ENCODE measurements at places on chromosomes 5 and 9.

DNA sequence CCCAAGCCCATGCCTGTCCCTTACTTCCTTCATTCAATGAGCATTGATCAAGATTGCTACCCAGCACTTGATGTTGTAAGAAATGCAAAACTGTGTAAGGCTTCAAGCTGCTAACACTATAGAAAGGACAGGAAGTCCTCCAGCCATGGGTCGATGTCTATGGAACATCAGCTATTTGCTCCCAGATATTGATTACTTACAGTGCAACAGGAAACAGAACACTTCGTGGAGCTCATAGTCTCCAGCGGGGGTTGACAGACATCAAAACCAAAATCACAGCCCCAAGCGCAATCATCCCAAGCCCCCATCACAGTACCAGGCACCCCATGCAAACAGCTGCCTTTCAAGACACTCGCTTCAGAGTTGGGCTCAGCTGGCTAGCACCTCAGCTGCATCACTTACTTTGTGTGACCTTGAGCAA is 26.8 kb upstream of the DUSP1 start:
- DNase-seq: no peak

- DNase-seq: no peak
Observed at GRCh38 chr5:150073086-150073625, 13.2 kb downstream of the CSF1R start.

DNA sequence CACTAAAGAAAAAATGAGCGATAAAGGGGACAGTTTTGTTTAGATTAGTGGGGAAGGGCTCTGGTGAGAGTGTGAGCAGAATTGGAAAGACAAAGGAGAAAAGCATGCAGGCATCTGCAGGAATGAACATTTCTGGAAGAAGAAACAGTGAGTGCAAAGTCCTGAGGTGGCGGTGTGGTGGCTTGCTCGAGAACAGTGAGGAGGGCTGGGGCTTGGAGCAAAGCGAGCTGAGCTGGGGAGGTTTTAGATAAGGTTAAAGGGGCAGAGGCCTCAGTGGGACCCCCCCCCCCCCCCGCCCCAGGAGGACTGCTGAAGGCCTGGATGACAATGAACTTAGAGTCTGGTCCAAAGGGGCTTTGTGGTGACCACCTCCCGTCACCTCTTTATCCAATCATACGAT is 202.7 kb upstream of the MVB12B start:
- no peak for DNase-seq

DNA sequence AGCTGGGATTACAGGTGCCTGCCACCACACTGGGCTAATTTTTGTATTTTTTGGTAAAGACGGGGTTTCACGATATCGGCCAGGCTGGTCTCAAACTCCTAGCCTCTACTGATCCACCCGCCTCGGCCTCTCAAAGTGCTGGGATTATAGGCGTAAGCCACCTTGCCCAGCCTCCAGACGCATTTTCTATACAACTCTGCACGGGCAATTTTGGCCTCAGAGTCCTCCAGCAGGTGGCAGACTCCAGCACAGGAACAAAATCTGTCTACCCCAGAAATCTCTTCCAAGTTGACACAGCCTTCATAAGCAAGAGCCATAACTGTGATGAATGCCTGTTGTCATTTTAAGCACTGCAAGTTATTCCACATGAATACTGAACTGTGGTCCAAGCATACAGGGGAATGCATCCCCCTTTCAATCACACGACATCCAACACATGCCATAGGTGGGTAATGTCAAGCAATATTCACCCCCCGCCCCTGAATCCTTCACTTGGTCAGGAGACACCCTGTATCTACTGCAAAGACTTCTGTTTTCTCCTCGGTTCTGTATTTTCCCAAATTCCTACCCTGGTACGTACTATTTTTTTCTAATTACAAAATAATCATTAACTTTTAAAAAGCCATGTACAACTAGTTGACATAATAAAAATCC is 50.8 kb downstream of the ALDH7A1 start:
- no peak for DNase-seq

GRCh38 chr5:93382188-93382825 is 198.7 kb downstream of the NR2F1-AS1 start:
- no peak for DNase-seq

- no peak for DNase-seq
Observed at GRCh38 chr5:163453705-163454104, 6.2 kb downstream of the NUDCD2 start.

DNA sequence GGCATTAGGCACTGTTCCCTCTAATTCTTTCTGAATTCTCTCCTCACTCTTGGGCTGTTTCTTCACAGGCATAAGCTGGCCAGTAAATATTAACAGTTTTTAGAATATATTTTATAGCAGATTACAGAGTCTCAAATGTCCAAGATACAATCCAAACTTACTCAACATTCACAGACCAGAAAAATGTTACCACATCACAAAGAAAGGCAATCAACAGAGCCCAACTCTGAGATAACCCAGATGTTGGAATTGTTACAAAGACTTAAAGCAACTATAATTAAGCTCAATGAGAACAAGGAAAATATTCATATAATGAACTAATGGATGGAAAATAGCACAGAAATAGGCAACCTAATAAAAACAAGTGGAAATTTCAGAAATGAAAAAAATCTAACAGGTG is 401.1 kb upstream of the RGMB start:
- DNase-seq: no peak

GRCh38 chr9:3971391-3972082 is 328.3 kb downstream of the GLIS3 start:
- DNase-seq: no peak

- DNase-seq: no peak
Observed at GRCh38 chr5:138650196-138650595, 75.0 kb upstream of the HSPA9 start.

- DNase-seq: no peak
Observed at GRCh38 chr5:33936381-33937016, at the start of gene RXFP3. Gene RXFP3 (plus strand): TSS chr5:33936386. CDS start chr5:33936741, 355 bp downstream.

- no peak for DNase-seq
Observed at GRCh38 chr9:38067859-38068681, 957 bp downstream of the SHB start.

DNA sequence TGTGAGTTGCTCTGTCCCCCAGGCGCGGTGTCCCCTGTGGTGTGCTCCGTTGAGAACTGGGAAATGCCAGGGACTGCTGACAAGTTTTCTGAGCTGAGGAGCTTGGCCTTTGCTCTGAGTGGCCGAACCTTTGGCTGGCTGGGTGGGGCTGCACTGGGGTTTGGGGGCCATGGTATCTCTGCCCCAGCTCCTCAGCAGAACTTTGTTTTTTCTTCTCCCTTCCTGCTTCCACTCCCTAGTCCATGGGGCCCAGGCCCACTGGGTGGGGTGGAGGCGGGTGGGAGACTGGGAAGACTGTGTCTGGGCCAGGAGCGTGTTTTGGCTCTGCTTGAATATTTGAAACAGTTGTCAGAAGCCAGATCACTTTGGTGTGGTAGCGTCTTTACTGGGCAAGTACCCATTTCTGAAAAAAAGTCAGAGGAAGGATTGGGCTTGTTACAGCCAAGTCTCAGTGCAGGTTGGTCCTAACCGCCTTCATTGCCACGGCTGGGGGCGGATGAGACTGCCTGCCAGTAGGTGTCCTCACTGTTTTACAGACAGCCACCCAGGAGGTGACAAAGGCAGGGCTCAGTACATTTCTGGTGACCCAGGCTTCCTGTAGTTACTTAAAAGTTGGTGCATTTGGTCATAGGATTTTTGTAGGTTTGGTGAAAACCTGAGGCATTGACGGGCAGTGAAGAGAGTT is 92.7 kb downstream of the DAB2IP start:
- DNase-seq: no peak

DNA sequence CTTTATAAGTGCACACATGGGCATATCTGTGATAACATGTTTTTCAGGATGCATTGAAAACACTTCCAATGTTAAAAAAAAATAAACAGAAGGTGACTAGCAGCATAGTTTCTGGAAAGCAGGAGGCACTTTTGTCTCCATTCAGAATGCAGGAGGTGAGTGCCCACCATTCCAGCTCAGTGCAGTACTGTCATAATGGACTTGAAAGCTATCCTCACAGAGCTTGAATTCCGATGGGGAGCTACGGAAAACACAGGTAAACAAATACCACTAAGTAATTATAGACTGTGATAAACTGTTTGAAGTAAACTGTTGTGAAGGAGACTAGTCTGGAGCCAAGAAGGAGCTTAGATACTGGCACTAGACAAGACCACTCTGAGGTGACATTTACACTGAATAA is 9.9 kb downstream of the FBN2 start:
- no peak for DNase-seq

DNA sequence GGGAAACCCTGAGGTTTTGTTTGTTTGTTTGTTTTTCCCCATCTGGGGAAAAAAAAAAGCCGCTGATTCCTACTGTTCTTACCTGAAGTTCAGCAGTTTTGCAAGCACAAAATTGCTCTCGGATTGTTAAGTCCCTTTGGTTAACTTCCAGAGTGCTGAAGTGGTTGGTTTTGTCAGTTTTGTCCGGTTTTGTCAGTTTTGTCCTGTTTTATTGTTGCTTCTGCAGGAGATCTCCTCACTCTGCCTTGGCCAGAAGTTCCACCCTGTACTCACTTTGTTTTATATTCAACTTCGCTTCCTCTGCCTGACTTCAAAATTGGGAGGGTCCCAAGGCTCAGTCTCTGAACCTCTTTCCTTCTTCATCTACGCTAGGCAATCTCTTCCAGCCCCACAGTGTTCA is 14.4 kb downstream of the ZNF346 start:
- DNase-seq: no peak

DNA sequence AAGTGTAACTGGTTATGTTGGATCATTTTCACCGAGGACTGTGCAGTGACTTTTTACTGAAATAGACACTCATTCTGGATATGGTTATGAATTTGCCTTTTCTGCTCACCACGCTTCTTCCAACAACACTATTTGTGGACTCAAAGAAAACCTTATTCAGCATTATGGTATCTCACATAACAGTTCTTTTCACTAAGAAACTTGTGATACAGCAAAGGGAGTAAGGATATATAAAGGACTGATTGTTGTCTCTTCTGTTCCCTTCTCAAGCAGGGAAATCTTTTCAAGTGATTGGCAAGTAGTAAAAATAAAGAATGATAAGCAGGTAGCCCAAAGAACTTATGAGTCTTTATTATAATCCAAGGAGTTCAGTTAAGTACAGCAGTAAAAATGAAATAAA is 131.5 kb upstream of the SV2C start:
- DNase-seq: no peak

DNA sequence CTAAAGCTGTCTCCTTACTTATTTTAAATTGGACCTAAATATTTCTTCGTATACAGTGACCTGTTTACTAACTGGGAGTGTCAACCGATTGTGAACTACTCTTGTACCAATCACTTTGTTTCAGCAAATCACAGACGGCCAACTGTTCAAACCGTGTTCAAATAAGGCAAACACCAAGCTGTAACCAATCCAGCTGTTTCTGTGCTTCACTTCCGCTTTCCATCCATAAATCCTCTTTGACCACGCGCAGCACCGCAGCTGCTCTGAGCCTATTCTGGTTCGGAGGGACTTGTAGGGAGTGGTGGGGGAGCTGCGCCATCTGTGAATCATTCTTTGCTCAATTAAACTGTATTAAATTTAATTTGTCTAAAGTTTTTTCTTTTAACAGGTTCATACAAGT is 4.8 kb upstream of the FAM240B start:
- DNase-seq: no peak

DNA sequence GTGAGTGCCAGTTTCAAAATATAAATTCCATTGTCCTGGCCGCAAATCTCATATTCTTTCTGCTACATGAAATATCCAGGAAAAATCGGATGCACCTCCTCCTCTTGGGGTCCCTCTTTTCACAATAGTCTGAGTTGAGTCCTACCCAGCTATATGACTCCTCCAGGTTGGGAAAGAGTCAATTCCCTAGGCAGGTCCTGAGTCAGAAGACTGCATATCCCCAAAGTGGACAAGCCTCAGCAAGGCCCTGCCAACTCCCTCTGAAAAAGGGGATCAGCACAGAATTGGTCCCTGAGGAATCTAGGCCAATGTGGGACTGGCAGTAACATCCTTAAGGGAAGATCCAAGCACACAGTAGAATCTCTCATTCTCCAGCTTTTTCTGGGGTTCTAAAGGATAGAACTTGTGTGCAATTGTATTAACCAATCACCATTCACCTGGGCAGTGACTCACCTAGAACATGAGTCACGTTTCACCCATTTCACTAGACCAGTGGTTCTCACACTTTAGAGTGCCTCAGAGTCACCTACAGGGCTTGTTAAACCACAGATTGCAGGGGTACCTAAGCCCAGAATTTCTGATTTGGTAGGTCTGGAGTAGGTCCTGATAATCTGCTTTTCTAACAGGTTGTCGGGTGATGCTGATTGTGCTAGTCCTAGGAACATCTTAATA is 44.7 kb upstream of the TMEM215 start:
- DNase-seq: no peak

DNA sequence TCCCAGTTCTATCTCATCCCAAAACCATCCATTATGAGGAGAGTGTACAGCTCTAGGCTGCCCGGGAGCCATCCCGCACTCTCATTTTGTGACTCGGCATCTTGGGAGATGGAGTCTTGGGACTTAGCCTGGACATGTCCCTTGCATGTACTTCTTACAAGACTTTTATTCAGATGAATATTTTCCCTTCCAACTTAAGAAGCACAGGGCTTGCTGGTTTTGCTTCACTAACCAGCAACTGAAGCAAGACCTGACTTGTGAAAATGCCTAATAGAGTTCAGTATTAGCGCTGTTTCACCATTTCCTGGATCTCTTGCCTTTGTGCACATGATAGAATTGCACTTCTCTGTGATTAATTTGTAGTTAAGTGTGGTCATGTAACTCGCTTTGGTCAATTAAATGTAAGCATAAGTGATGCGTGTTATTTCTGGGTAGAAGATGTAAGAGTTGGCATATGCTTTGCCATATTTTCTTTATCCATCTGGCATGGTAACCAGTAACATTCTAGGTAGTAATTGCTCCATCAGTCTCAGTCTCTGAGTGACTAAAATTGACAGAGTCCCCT is 55.8 kb downstream of the PDCD1LG2 start:
- DNase-seq: no peak

DNA sequence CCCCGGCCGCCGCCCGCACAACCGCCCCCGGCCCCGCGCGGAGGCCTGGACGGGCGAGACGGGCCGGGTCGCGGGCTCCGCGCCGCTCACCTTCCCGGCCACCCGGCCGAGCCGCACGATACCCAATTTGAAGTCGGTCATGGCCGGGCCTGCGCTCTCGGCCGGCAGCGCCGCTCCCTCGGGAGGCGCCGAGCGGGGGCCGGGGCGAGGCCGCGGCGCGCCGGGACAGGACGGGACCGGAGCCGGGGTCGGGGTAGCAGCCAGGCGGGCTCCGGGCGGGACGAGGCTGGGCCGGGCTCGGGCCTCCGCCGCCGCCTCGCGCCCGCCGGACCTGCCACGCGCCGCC is 216 bp downstream of the ZMYND19 start:
- no peak for DNase-seq

Data from astrocyte of the cerebellum (primary cell).